Caco-2 (cell line): ENCODE measurements at places on chromosomes 13 and 19.

- peak; percentile 86 for DNase-seq
These were observed 477 bp downstream of the CUL4A start for GRCh38 chr13:113209759-113210421.

GRCh38 chr19:35106291-35106583, 9.4 kb upstream of the FXYD3 start:
- DNase-seq: no peak

GRCh38 chr13:112103961-112104880, 37.3 kb downstream of the SOX1 start:
- DNase-seq: no peak

- DNase-seq: no peak
These were observed 97.7 kb downstream of the ANKRD10 start for GRCh38 chr13:110817143-110817542.

- DNase-seq: no peak
These were observed 1456.2 kb upstream of the SLC10A2 start for GRCh38 chr13:104522235-104523072.

DNA sequence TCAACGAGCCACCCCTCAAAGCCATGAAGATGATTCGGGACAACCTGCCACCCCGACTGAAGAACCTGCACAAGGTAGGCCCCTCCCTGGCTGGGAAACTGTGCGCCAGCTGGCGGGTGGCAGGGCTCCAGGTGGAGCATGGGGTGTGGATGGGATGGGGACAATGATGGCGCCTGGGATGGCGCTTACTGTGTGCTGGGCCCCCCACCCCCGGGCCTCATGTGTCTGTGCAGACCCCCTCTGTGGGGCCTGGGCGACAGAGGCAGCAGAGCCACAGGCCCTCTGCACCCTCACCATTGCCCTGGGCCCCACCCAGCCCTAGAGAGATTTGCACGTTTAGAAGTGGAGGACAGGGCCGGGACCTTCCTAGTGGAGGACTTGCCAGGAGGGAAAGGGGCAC, 19.0 kb upstream of the NCCRP1 start:
- DNase-seq: no peak

GRCh38 chr13:86839221-86839620, 832.0 kb upstream of the SLITRK5 start:
- no peak for DNase-seq

DNA sequence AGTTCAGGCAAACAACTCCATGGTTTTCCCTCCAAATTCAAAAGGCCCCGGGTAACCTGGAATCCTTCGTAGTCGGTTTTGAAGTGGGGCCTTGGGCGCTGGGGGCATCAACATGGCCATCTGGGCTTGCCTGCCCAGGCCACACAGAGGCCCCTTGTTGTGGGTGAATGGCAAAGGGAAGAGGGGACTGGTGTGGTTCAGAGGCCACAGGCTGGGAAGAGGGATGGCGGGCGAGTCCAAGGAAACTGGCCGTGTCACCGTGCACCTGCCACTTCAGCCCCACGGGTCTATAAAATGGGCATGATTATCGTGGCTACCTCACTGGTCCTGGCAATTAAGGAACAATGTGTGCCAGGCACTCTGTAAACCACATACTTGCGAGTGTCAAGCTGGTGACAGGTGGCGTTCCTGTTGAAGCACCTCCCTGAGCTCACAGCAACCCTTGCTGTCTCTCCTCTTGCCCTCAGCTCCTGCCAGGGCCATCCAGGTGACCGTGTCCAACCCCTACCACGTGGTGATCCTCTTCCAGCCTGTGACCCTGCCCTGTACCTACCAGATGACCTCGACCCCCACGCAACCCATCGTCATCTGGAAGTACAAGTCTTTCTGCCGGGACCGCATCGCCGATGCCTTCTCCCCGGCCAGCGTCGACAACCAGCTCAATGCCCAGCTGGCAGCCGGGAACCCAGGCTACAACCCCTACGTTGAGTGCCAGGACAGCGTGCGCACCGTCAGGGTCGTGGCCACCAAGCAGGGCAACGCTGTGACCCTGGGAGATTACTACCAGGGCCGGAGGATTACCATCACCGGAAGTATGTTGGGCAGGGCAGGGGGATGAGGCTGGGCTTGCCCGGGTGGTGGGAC, 1.3 kb downstream of the LSR start:
- DNase-seq: no peak

GRCh38 chr19:48770734-48771472, 15.6 kb downstream of the FGF21 start:
- DNase-seq: no peak

DNA sequence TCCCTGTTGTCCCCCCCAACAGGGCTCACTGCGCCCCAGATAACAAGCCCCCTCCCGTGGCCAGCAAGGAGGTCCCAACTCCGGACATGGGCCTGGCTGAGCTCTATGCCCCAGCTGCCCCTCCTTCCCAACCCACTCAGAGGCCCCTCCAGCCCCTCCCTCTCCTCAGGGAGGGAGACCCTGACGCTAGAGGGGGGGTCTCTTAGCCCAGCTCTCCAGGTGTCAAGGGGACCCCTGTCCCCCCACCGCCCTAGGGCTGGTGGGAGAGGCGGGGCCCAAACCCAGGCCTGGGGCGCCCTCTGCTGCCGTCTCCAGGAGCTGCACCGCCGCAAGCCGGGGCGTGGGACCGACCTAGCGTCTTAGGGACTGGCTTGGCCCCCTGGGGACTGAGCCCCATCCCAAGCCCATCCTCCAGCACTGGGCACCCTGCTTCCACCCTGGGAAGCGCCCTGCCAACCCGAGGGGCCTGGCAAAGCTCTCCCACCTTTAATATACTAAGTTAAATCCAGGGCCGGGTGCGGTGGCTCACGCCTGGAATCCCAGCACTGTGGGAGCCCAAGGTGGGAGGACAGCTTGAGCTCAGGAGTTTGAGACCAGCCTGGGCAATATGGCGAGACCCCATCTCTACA, 1.4 kb downstream of the GRIN3B start:
- DNase-seq: no peak

GRCh38 chr13:43877766-43878165, 1.8 kb downstream of the CCDC122 start:
- no peak for DNase-seq

GRCh38 chr19:35368378-35368777, 2.5 kb upstream of the GPR42 start:
- DNase-seq: no peak

- no peak for DNase-seq
These were observed 249.3 kb upstream of the HTR2A start for GRCh38 chr13:47146136-47146535.

GRCh38 chr19:48308631-48309586, 16.4 kb upstream of the EMP3 start:
- no peak for DNase-seq

DNA sequence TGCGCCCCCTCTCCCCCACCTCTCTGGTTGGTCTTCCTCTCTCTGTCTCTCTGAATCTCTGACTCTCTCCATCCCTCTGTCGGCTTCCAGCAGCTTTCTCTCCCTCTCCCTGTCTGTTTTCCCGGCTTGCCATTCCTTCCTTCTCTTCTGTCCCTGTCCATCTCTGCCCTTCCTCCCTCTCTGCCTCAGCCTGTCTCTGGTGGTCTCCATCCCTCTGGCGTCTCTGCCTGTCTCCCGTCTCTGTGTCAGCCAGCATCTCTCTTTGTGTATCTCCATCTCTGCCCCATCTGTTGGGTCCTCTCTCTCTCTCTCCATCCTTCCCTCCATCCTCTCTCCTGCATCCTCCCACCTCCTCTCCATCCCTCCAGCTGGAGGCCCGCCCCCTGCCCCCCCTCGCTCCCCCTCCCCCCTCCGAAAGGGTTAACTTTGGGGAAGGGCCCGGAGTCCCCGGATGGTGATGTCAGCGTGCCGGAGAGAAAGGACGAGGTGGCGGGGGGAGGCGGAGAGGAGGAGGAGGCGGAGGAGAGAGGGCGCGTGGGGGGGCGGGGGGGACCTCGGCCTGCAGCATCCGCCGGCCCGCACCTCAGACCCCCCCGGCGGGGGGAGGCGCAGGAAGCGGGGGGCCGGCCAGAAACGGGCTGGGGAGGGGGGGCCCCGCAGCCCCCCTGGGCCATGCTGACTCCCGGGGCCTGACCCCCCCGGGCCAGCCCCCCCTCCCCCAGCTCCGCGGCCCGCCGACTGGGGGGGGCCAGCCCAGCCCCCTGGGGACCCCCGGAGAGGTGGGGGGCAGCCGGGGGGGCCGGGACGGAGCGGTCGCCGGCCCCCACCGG, at the start of gene BRSK1:
Gene BRSK1, plus strand, starts transcription at position 450 of the 830 bp plus-strand sequence. CDS start 446 bp downstream, outside the sequence.
- peak; percentile 82 for DNase-seq

- DNase-seq: no peak
These were observed 194.8 kb upstream of the ARGLU1 start for GRCh38 chr13:106762708-106763107.

GRCh38 chr13:110238818-110239195, 68.2 kb downstream of the COL4A1 start:
- DNase-seq: no peak

DNA sequence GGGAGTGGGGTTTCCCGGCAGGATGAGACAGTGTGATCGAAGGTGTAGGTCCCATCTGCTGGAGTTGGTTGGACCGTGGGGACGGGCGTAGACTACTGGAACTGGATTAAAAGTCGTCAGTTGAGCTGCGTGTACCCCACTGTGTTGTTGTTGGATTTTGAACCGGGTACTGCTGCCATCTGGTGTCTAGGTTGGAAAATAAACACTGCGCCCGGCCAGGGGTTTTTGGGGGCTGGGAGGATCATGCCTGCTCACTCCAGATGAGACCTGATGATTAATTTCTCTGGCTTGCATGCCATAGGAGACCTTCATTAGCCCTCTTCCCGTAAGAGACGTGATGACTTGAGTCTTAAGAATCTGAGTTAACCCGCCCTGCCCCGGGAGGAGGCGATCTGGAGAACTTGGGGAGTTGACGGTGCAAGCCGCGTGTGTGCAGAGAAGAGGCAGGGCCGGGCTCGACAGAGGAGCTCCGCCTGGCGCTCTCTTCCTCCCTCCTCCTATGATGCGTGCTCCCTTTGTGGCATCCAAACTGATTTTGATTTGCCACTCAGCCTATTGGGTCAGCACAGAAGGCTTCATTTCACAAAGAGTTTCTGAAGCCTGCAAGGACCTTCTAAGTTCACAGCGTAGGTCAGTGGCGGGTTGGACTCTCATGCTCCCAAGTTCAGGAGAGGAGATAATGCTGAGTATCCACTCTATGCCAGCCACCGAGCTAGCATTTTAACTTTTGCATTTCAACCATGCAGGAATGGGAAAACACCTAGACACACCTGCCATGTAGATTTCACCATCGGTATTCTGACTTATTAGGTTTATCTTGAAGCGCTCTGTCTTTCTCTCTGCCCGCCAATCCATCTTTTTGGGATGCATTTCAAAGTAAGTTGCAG, 2.7 kb downstream of the UHRF1 start:
- peak; percentile 29 for DNase-seq

GRCh38 chr13:89486065-89486464, 1814.9 kb downstream of the SLITRK5 start:
- no peak for DNase-seq

GRCh38 chr13:42412812-42413483, 141.0 kb downstream of the AKAP11 start:
- DNase-seq: no peak

- DNase-seq: no peak
These were observed 32.6 kb upstream of the IGFL4 start for GRCh38 chr19:46073268-46073922.

DNA sequence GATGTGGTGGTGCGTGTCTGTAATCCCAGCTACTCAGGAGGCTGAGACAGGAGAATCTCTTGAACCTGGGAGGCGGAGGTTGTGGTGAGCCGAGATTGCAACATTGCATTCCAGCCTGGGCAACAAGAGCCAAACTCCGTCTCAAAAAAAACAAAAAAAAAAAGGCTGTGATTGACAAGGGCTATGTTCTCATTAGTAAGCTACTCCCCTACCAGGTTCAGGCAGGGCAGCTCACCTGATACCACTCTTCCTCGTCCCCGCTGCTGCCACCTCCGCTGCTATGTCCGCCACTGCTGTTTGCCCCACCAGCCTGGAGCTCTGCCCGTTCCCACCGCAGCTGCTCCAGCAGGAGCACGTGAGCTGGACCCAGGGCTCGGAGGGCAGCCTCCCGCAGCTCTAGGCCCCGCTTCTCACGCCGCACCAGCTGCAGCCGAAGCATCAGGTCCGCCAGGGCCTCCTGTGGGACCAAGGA, 9.4 kb downstream of the USHBP1 start:
- no peak for DNase-seq

GRCh38 chr19:40510526-40511115, 43.8 kb downstream of the SPTBN4 start:
- no peak for DNase-seq

DNA sequence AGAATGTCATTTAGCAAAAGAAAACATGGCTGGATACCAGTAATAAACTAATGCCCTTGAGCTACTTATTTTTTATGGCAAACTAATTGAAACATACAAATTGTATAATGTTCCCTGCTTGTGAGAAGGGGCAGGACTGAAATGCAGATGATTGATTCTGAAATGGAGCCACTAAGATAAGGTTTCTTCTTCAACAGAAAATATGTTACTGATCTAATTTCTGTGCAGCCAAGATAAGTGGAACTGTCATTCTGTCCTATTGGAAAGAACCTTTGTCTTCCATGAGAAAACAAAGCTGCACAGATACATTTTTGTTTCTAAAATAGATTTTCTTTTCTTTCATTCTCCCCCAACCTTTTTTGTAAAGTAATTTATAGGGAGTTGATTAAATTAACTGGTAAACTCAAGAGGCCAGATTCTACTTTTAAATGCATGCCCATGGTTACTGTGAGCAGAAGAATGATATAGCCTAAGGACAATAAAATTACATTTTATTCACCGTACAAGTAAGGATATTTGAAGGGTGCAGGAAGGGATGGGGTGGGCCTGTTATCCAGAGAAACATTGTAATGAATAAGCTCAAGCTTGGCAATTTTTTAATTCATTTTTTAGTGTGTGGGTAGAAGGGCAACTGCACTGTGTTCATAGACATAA, 39.9 kb downstream of the STARD13 start:
- no peak for DNase-seq

DNA sequence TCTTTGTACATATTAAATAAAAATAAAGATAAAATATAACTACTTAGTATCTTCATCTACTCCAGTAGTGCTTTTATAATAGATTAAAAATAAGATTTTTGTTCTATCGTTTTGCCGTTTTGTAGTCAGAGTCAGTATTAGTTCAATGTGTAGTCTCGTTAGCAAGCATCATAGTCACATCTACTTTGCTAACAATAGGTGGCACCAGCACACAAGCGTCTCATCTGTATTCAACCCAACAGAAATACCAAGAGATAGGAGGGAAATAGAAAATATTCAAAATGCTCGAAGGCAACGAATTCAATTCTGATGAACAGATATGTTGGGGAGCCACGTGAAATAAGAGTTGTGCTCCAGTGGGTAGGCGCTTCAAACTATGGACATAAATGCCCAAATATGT, 21.4 kb upstream of the MICU2 start:
- peak; percentile 49 for DNase-seq

DNA sequence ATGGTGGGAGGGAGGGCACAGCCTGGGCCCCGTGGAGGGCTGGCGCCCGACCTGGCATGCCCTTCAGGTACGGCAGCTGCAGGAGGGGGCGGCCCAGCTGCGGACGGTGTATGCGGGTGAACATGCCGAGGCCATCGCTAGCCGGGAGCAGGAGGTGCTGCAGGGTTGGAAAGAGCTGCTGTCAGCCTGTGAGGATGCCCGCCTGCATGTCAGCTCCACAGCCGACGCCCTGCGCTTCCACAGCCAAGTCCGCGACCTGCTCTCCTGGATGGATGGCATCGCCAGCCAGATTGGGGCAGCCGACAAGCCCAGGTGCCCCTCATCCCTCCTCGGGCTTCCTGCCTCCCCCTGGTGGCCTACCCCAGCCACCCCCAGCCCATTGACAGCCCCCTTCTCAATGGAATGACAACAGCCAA, 16.6 kb upstream of the SHKBP1 start:
- no peak for DNase-seq

- DNase-seq: no peak
These were observed 519.9 kb downstream of the PCDH17 start for GRCh38 chr13:58151452-58151851.
